ENCODE measurements at places on chromosomes 3 and 15.

DNA sequence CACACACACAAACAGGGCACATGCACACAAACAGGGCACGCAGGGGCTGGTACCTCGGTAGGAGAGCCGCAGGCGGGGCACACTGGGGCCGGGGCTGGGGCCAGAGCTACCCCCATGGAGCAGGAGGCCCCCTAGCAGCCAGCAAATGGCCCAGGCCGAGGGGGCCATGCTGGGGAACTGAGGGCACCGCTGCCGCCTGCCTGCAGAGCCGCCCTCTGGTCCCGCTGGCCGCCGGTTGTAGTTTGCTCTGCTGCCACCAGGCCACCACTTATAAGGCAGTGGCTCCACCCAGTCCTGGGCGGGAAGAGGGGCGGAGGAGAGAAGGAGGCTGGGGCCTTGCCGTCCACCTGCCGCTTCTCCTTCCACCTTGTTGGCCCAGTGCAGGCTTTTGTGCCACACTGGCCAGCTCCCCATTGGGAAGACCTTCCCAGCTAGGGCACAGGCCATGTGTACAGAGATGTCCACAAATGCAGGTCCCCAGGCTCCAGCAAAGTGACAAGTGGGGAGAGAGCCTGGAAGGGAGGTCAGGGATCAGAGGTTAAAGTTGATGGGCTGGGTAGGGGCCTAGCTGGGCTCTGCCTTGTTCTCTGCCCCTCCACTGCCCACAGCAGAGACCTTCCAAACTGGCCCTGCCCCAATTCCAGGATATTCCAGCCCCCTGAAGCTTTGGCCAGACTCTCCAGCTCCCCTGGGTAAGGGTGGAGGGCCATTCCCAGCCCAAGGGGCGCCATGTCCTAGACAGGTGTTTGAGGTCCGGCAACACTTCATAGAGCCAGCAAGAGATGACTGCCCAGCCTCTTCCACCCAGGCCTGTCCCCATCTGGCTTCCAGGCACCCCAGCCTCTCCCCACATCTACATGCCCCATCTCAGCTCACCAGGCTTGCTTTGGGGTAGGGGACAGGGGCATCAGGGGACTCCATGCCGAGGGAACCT lies at the start of gene SEMA3G:
Gene SEMA3G, minus strand, starts transcription at position 244 of the 934 bp plus-strand sequence. Its CDS starts 76 bp downstream, at position 168.
- DNase-seq, result peak; percentile 82

GRCh38 chr3:127033786-127034185 lies 50.9 kb downstream of the PLXNA1 start:
- DNase-seq, result no peak

GRCh38 chr3:67241084-67241483 lies 243.0 kb downstream of the KBTBD8 start:
- DNase-seq, result no peak

- no peak for DNase-seq
Measured at GRCh38 chr15:90991587-90992285, 2.6 kb downstream of the PRC1 start.

DNA sequence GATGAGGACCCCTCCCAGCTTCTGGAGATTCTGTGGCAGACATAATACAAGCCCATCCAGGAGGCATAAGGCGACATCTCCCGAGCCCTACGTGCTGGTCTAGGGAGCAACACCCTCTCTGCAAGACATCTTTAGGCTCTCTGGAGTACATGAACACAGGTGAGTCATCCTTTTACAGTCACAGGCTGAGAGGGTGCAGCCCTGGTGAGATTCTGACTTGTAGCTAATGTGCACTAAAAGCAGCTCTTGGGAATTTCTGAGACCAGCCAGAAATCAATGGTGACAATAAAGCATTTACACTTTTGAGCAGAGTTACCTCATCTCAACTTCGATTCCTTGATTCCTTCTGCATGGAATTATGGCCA lies 131.1 kb downstream of the XXYLT1 start:
- no peak for DNase-seq

DNA sequence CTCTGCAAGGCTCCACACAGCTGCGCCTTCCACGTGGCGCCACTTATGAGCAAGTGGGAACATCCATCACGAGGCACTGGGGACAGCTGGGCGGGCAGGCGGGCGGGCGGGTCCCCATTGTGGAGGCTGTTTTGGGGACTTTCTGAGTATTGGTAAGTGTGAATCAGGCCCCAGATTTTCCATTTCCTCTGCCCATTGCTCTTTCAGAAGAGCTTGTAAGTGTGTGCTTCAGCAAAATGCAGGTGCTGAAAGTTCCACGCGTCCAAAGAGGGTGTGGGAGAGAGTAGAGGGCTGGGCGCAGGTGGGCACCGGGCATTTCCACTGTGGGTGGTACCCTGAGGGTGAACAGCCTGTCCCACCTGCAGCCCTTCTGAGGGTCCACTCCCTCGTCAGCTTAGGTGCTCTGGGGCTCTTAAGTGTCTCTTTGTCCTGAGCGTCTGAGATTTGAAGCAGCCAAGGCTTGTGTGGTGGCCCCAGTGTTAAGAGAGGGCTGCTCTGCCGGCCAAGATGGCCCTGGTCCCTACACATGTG lies 177.1 kb downstream of the RPLP1 start:
- DNase-seq, result no peak

- peak; percentile 66 for DNase-seq
Measured at GRCh38 chr3:66336333-66336766, 115.5 kb downstream of the SLC25A26 start.

DNA sequence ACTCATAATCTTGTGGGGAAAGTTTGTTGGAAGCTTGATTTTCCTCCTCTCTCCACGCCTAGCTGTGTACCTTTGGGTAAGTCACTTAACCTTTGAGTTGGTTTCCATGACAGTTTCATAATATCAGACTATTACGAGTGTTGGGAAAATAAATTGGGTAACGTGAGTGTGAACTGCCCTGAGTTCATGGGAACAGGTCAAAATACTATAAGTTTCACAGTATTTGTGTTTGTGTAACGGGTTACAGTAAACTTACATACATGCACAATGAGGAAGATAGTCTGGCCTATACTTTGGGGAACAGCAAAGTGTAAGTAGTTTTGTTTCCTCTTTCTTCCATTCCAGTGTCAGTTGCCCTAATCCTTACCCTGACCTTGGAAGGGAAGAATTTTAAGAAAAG lies 509.9 kb downstream of the MECOM start:
- no peak for DNase-seq

DNA sequence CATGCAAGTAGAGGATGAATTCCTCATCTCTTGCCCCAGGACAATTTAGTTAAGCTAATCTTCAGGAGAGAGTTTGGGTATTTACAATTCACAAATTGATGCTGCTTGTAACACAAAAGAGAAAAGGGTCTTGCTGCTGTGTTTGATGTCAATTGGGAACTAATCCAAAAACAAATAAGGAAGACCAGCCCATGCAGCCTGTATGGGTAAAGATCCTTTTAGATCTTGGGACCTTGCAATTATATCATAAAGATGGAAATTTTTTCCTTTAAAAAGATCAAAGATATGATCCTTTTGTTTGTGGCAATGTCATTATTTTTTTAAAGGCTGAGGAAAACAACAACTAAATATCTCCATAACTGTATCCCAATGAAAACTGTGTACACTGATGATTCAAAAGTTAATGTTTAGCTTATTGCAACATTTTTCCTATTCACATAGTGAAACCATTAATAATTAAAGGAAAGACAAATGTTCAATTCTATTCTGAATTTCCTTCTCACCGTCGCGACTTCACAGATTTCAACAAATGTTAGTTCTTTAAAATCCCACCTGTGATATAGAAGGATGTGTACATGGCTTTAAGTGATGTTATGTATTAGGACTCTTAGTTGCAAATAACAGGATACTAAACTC lies 40.2 kb downstream of the TMEM212 start:
- DNase-seq, result no peak

DNA sequence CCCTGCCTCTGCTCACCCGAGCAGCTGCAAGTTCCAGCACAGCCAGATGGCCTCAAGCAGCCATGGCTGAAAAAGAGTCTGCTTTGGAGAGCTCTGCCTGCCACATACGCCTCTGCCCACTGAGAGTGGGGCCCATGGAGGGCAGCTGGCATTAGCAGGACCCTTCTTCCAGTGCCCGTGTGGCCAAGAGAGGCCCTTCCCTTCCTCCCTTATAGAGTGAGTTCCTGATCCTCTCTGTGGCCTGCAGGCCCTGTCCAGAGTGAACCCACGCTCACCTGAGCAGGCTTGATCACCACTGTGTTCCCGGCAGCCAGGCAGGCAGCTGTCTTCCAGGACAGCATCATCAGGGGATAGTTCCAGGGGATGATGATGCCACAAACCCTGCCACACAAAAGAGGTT lies 41.4 kb upstream of the SLC41A3 start:
- no peak for DNase-seq

DNA sequence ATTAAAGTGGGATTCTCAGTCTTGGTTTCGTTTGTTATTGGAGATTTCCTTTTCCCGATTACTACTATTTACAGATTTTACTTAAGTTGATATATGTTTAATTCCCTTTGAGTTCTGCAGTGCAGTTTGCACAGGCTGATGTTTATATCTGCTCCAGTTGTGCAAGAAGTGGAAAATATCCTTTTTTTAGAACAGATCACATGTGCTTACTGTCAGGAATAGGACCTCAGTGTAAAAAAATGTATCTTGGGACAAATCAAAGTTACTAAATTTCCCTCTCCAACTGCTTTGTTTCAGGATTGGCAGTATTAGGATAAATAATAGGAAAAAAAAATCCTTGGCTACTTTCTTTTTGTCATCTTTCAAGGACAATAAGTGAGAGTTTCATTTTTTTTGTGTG lies 6.9 kb downstream of the MITF start:
- DNase-seq, result peak; percentile 64

DNA sequence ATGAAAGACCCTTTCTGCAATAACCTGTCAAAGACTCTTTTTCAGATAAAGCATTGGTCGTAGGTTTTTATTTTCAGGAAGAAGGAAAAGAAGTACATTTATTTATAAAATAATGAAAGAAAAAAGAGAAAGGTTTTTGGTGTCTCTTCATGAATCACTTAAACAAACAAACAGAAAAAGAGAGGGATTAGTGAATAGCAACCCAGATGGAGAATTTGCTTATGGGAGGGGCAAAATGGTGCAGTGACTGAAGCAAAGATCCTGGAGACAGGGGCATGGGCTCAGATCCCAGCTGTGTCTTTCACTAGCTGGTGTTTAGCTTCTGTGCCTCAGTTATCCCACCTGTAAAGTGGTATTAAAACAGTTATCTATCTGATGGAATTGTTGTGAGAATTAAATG lies 78.6 kb upstream of the PFN2 start:
- peak; percentile 72 for DNase-seq

DNA sequence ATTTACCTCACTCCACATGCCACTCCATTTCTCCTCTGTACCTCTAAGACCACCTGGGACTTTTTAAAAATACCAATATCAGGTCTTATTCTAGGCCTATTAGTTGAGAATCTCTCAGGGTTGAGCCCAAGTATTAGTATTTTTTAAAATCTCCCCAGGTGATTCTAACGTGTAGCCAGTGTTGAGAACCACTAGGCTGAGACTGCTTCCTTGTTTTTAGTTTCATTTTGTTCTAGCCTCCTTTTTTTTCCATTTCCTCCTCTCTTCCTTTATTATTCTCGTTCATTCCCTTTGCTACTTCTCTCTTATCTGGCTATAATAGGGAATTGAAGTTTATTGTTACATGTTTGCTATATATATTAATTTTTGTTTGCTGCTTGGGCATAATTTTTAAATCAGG lies 217.8 kb upstream of the CD96 start:
- no peak for DNase-seq

DNA sequence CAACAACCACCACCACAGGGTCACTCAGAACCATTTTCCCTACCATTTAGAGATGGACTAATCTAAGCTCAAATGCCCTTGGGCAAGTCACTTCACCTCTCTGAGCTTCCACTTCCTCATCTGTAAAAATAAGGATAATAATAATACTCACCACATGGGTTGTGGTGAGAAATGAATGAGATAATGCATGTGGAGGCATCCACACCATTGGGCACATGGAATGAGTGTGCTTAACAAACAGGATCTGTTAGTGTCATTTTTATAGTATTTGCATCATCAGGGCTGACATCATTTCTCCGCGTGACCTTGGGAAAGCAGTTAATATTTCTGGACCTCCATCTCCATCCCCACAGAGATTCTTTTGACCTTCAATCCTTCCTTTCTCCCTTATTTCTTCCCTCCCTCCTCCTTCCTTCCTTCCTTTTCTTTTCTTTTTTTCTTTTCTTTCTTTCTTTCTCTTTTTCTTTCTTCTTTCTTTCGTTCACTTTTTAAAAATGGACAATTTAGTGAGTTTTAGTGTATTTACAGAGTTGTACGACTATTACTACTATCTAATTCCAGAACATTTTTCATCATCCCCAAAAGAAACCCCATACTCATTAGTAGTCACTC lies 7.7 kb upstream of the RFT1 start:
- DNase-seq, result no peak

DNA sequence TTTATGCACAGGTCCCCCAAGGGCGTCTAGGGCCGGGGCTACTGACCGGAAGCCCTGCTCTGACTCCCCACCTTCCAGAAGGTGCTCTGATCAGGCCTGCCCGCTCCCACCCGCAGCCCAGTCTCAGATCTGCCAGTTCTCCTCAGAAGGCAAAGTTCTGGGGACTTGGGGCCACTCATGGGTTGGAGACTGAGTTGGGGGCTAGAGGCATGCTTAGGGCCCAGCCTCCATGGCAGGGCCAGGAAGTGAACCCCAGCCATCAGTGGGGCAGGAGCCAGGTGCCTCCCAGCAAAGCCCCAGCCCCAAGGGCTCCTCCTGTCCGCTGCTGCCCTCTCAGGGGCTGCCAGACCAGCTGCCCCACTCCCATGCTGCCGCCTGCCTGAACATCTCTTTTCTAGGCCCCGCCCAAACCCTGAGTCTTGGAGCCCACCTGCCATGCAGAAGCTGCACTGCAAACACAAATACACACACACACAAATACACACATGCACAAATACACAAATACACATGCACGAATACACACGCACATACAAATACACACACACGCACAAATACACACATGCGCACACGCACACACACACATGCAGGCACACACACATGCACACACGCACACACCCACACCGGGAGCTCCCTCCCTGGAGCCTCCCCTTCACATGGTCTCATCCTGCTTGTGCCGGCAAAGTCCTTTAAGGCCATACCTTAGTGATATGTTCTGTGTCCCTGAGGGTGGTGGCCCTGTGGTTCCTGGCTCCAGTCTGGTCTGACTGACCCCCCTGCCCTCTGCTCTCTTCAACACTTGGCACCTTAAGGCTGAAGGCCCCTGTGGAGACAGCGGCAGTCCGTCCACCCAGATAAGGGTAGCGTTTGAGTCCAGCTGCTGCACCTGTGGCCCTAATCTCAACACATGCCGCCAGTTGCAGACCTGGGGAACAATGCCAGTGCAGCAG lies 59.2 kb upstream of the KLF13 start:
- no peak for DNase-seq
